Heart right ventricle (tissue), 16 donors: ENCODE measurements at places on chromosomes 3 and 15. TPM values are rescaled to one million over a fixed set of nuclear protein-coding genes. Genes with fewer than 3 reads are reported as not detected.

Gene ITIH1
- total RNA-seq = not detected

Gene ZSCAN2
- total RNA-seq = 4.9 TPM

- no peaks in the 10 kb centered on the region for H3K27me3 ChIP-seq
- H3K4me1 ChIP-seq = peaks cover 9% of the 10 kb centered on the region
- H3K4me3 ChIP-seq = no peak overlapping the region
- H3K36me3 ChIP-seq = no peaks in the 10 kb centered on the region
- no peak overlapping the region for H3K27ac ChIP-seq
- DNase-seq = no peak
Observed at GRCh38 chr15:74585191-74585590, 30.4 kb upstream of the CLK3 start.

GRCh38 chr3:108552267-108553159 is 36.7 kb downstream of the CIP2A start:
- H3K4me3 ChIP-seq = no peak overlapping the region
- no peaks in the 10 kb centered on the region for H3K27me3 ChIP-seq

GRCh38 chr3:185595526-185595925 is 9.4 kb downstream of the SENP2 start:
- DNase-seq = no peak
- H3K4me3 ChIP-seq = no peak overlapping the region
- no peak overlapping the region for H3K27ac ChIP-seq
- no peaks in the 10 kb centered on the region for H3K4me1 ChIP-seq
- H3K27me3 ChIP-seq = no peaks in the 10 kb centered on the region
- no peaks in the 10 kb centered on the region for H3K36me3 ChIP-seq

GRCh38 chr3:84066915-84067314 is 891.9 kb upstream of the CADM2 start:
- no peak for DNase-seq
- no peaks in the 10 kb centered on the region for H3K4me1 ChIP-seq
- H3K36me3 ChIP-seq = no peaks in the 10 kb centered on the region

DNA sequence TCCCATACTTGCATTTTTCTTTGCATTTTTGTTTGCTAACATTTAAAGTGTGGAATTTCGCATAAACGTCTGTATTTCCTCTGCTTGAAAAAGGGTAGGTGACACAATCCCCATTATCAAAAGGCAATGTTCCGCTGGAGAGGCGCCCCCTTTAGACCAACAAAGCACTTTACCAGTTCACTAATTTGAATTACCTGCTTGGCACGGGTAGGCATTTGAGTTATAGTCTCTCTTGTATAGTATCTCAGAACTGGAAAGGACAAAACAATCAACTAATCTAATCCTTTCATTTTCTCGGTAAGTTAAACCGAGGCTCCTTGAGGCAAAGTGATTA is 775 bp upstream of the CCDC39 start:
- H3K4me1 ChIP-seq = no peaks in the 10 kb centered on the region
- no peaks in the 10 kb centered on the region for H3K36me3 ChIP-seq
- peaks cover 27% of the 10 kb centered on the region for H3K27me3 ChIP-seq
- H3K4me3 ChIP-seq = peak overlapping the region; percentile 59

GRCh38 chr3:12956316-12956660 is 114.9 kb upstream of the RPL32 start:
- H3K4me1 ChIP-seq = peaks cover 98% of the 10 kb centered on the region
- H3K27ac ChIP-seq = peak overlapping the region; percentile 69
- no peak overlapping the region for H3K4me3 ChIP-seq

DNA sequence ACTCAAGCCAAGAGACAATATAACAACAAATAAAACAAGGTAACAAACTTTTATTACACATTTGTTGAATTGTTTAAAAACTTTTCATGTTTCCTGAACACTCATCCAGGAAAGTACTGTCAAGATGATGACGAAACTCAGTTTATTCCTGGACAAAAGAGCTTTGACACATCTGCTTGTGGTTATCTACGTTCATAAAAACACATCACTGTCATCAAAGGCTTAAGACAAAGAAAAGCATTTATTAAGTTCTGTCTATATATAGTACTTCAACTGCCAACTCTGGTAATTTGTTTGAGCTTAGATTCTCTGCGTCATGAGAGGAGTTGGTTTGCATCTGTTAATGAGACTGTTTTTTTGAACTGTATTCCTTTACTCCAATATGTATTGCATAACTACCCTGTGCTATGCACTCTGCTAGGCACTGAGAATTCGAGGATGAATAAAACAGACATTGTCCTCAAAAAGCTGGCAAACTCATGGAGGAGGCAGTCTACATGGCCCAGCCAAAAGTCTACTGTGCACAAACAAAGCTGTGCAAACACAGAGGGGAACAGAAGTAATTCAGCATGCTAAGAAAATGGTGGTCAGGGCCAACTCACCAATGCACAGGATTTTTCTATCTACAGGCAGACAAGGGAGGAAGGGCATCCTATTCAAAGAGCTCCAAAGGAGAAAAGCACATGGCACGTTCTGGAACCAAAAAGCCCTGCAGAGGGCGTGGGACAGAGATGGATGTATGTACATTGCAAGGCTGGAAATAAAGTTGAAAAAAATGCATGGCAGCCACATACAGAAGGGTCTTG is 21.5 kb downstream of the PLD1 start:
- peaks cover 26% of the 10 kb centered on the region for H3K4me1 ChIP-seq
- H3K4me3 ChIP-seq = no peak overlapping the region
- no peak overlapping the region for H3K27ac ChIP-seq
- DNase-seq = no peak
- no peaks in the 10 kb centered on the region for H3K36me3 ChIP-seq

DNA sequence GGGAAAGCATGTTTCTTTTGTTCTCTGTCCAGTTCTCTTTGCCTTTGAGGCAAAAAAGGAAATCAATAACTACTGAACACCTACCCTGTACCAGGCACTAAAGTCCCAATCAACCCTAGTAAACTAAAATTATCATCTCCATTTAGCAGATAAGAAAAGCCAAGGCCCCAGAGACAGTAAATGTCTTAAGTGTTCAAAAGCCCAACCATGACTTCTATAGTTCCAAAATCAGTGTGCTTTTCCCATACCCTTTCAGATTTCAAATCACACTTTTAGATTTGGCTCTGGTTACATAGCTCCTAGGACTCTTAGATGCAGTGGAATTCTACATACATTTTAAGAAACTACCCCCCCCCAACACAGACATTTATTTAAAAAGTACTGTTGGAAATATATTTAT is 63.5 kb downstream of the UACA start:
- no peaks in the 10 kb centered on the region for H3K36me3 ChIP-seq
- H3K4me3 ChIP-seq = no peak overlapping the region
- H3K27ac ChIP-seq = peak overlapping the region; percentile 78
- peaks cover 13% of the 10 kb centered on the region for H3K4me1 ChIP-seq
- DNase-seq = no peak

DNA sequence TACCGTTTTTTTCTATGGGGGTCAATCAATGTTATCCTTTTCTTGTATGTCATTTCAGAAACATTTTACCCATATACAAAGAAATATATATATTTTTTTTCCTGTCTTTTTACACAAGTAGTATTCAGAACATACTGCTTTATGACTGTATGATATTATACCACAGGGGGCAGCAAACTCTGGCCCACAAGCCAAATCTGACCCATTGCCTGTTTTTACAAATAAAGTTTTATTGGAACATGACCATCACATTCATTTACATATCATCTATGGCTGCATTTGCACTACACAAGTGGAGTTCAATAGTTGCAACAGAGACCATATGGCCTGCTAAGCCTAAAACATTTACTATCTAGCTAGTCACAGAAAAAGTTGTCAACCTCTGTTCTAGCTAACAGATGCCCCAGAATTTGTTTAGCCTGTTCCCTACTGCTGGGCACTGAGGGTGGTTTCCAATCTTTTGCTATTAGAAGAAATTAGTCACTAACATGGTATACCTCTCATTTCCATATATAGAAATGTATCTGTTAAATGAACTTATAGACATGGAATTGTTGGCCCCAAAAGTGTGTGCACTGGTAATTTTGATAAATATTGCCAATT is 57.7 kb downstream of the BFSP2 start:
- no peak overlapping the region for H3K4me3 ChIP-seq
- no peaks in the 10 kb centered on the region for H3K36me3 ChIP-seq
- H3K4me1 ChIP-seq = peaks cover 3% of the 10 kb centered on the region
- no peaks in the 10 kb centered on the region for H3K27me3 ChIP-seq
- no peak overlapping the region for H3K27ac ChIP-seq
- no peak for DNase-seq

DNA sequence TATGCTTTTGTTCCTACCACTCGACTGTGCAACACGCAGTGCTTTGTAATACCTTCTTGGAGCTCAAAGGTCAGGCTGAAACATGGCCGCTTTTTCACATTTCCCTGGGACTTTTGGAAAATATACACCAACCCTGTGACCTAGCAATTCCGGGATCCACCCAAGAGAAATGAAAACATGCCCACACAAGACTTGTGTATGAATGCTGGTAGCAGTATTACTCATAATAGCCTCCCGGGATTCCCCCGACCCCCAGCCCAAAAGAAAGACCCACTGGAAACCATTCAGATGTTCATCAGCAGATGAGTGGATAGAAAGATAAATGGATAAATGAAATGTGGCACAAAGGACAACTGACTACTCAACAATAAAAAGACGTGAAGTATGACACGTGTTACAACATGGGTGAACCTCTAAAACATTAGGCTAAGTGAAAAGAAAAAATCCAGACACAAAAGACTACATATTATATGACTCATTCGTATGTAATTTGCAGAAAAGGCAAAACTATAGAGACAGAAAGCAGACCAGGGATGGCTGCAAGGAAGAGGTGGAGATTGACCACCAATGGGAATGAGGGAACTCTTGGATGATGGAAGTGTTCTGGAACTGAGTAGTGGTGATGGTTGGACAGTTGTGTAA is 104.1 kb downstream of the PGPEP1L start:
- peaks cover 34% of the 10 kb centered on the region for H3K4me1 ChIP-seq
- no peaks in the 10 kb centered on the region for H3K27me3 ChIP-seq
- DNase-seq = no peak
- no peaks in the 10 kb centered on the region for H3K36me3 ChIP-seq

DNA sequence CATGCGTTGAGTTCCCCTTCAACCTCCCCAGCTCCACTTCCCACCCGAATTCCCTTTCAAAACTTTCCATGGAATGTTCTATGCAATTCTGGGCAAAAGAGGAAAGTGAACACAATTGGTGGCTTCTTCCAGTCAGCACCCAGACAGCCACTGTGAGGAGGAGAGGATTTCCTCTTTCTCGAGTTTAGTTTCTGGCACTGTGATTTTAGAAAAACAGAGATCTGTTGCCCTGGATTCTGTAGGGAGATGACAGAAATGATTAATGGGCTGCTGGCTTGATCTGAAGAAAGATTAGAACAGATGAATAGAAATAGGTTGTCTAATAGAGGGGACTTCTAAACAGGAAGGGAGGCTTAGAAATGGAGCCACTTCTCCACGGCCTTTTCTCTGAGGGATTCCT is 172.0 kb downstream of the MCTP2 start:
- peaks cover 10% of the 10 kb centered on the region for H3K27me3 ChIP-seq
- no peak overlapping the region for H3K4me3 ChIP-seq
- no peak overlapping the region for H3K27ac ChIP-seq
- no peak for DNase-seq
- H3K36me3 ChIP-seq = no peaks in the 10 kb centered on the region
- H3K4me1 ChIP-seq = peaks cover 3% of the 10 kb centered on the region

GRCh38 chr3:139689122-139689521 is 11.3 kb upstream of the NMNAT3 start:
- no peaks in the 10 kb centered on the region for H3K27me3 ChIP-seq
- H3K4me3 ChIP-seq = no peak overlapping the region
- no peak overlapping the region for H3K27ac ChIP-seq
- H3K36me3 ChIP-seq = no peaks in the 10 kb centered on the region
- DNase-seq = no peak

DNA sequence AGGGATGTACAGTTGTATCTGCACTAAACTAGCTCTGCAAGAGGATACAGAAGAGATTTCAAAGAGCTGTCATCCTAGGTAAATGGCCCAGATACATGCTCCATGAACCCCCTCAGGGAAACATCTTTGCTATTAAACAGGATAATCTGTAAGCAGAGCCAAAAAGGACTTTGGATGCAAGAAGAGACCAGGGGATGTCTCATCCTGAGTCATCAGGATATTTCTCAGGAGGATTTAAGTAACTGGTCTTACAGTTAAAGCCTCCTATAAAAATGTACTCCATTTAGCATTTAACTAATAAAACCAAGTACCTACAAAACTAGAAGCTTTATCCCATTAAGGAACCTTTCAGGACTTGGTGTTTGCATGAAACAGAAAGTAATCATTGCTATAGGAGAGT is 48.2 kb upstream of the PHLDB2 start:
- no peak overlapping the region for H3K4me3 ChIP-seq
- no peaks in the 10 kb centered on the region for H3K27me3 ChIP-seq
- no peaks in the 10 kb centered on the region for H3K36me3 ChIP-seq
- H3K27ac ChIP-seq = no peak overlapping the region
- peaks cover 41% of the 10 kb centered on the region for H3K4me1 ChIP-seq
- no peak for DNase-seq

- peak overlapping the region; percentile 99 for H3K27ac ChIP-seq
- H3K4me1 ChIP-seq = peaks cover 5% of the 10 kb centered on the region
- H3K36me3 ChIP-seq = peaks cover 20% of the 10 kb centered on the region
- peak overlapping the region; percentile 86 for H3K4me3 ChIP-seq
- H3K27me3 ChIP-seq = no peaks in the 10 kb centered on the region
Observed at GRCh38 chr3:57596495-57597126, 533 bp downstream of the ARF4 start.

DNA sequence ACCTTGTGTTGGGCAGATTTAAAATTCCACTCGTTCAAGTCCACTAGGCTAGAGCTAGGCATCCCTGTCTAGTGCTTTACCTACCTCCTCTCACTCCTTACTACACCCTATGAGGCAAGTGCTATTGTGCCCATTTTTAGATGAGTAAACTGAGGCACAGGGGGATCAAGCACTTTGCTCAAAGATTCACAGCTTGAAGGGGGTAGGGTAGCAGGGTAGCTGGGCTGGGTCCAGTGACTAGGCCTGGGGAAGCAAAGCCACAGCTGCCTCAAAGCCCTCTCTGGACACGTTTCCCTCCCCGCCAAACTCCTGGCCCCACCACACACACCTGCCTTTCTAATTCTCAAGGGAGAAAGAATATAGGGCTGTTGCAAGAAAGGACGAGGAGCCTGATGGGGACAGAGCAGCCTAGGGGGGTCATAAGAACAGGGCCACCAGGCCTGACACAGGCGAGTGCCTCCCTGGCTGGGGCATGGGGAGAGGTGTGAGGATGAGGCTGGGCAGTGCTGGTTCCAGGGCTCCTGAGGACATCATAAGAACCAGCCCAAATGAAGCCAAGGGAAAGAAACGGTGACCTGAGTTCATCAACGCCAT is 34.8 kb upstream of the SFMBT1 start:
- H3K36me3 ChIP-seq = peaks cover 3% of the 10 kb centered on the region
- H3K27ac ChIP-seq = no peak overlapping the region
- no peaks in the 10 kb centered on the region for H3K27me3 ChIP-seq
- peaks cover 14% of the 10 kb centered on the region for H3K4me1 ChIP-seq

DNA sequence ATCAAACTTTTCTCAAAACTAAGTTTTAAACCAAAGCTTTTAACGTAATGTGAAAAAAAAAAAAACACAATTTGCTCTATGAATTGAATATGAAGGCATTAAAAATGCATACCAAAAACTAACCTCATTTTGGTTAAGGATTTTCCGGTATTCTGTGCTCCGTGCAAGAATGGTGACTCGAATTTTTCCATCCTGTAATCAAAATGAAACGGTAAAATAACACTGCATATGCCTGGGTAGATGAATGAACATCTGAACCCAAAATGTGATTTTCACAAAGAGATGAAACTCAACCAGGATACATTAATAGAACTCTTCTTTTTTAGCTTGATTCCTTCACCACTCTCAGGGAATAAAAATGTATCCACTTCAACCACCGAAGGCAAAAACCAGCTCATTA is 26.2 kb downstream of the EOGT start:
- no peak overlapping the region for H3K4me3 ChIP-seq
- no peaks in the 10 kb centered on the region for H3K27me3 ChIP-seq
- H3K27ac ChIP-seq = no peak overlapping the region
- no peaks in the 10 kb centered on the region for H3K4me1 ChIP-seq
- no peak for DNase-seq
- H3K36me3 ChIP-seq = no peaks in the 10 kb centered on the region
